Astrocyte (in vitro differentiated cells and primary cell): ENCODE measurements at places on chromosomes 13 and 19.

GRCh38 chr19:16851031-16851712 is 22.0 kb downstream of the SIN3B start:
- H3K36me3 ChIP-seq: peaks cover 37% of the 10 kb centered on the region
- H3K4me3 ChIP-seq: no peak overlapping the region
- DNase-seq: peak; percentile 74
- no peaks in the 10 kb centered on the region for H3K27me3 ChIP-seq
- peak overlapping the region; percentile 71 for H3K27ac ChIP-seq

DNA sequence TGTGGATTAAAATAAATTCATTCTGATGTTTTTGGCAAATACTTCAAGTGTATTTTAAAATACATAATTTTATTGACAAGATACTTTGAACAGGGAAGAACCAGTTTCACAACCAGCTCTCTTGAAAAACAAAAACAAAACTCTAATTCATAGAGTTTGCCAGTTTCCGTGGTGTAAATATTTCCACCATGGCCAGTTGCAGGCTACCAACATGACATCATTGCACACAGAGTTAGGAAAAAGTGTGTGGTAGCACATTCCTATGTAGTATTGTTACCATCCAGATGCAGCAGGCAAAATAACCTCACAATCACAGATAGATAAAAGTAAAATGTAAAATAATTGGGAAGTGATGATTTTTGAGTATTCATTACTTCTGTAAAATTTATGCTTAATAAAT is 7.7 kb upstream of the RNF113B start:
- H3K4me3 ChIP-seq: no peak overlapping the region
- no peaks in the 10 kb centered on the region for H3K27me3 ChIP-seq
- peak overlapping the region; percentile 36 for H3K27ac ChIP-seq
- DNase-seq: peak; percentile 66
- peaks cover 9% of the 10 kb centered on the region for H3K4me1 ChIP-seq
- no peaks in the 10 kb centered on the region for H3K36me3 ChIP-seq

DNA sequence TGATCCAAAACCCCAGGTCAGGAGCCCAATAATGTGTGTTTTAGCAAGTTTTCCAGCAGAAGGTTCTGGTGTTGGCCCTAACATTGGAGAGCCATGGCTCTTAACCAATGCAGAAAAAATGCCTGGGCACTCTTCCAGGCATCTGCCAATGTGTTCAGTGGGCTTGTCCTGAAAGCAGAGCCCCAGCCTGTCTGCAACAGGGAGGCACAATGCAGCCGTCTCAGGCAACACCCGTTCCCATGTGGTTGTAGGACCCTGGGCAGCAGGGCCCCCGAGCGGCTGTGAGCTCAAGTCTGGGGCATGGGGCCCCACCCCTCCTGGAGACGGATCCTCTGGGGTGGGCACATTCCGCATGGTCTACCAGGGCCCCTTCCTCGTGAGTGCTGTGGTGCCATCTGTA is 58.1 kb upstream of the SIAH3 start:
- no peak overlapping the region for H3K4me3 ChIP-seq
- H3K27me3 ChIP-seq: no peaks in the 10 kb centered on the region
- no peak overlapping the region for H3K27ac ChIP-seq
- H3K4me1 ChIP-seq: no peaks in the 10 kb centered on the region
- no peak for DNase-seq
- H3K36me3 ChIP-seq: no peaks in the 10 kb centered on the region

DNA sequence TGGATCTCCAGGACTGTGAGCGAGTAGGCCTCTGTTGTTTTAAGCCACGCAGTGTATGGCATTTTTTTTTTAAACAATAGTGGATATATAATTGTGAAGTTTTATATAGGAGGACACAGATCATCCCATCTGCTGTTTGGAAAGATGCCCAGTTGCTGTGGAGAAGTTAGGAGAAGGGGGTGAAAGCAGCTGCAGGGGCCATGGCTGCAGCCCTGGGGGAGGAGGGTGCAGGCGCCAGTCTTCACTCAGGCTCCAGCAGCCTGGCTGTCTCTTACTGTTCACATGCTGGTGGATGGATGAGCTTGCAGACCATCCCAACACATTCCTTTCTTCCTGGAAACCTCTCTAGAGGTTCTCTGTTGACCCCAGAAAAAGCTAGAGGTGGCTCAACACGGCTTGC is 242.3 kb downstream of the TEX29 start:
- H3K36me3 ChIP-seq: no peaks in the 10 kb centered on the region
- no peaks in the 10 kb centered on the region for H3K4me1 ChIP-seq
- no peak overlapping the region for H3K4me3 ChIP-seq

DNA sequence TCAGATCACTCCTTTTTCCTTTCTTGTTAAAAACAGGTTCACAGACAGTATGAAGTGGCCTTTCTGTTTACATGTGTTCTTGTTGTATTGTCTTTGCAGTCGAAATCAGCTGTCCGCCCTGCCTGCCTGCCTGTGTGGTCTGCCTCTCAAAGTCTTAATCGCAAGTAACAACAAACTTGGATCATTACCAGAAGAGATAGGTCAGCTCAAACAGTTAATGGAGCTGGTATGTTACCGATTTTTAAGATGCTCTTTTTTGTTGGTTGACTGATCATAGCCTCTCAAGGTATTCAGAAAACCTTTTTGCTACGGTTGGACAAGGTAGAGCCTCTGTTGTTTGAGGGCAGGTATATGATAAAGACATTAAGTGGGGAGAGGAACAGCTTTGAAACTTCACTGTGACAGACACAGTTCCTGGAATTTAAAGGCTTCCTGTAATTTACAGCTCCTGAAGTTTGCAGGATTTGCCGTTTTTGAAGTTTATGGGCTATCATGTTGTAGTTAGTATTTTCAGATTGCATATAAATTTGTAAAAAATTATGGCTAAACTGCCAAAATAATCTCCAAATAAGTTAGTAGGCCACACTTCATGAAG is 116.1 kb downstream of the LRCH1 start:
- H3K27ac ChIP-seq: no peak overlapping the region
- peaks cover 6% of the 10 kb centered on the region for H3K4me1 ChIP-seq
- H3K27me3 ChIP-seq: no peaks in the 10 kb centered on the region
- no peak for DNase-seq

- no peak overlapping the region for H3K4me3 ChIP-seq
- no peaks in the 10 kb centered on the region for H3K4me1 ChIP-seq
- no peak overlapping the region for H3K27ac ChIP-seq
- no peak for DNase-seq
- H3K27me3 ChIP-seq: no peaks in the 10 kb centered on the region
Measured at GRCh38 chr19:23896912-23897311, 17.8 kb upstream of the ZNF726 start.

- peak; percentile 47 for DNase-seq
- peak within 1 kb of the TSS; percentile 76 for H3K4me3 ChIP-seq
- no peaks in the 10 kb centered on the region for H3K36me3 ChIP-seq
- H3K27ac ChIP-seq: peak within 1 kb of the TSS; percentile 5
- peaks cover 8% of the 10 kb centered on the region for H3K27me3 ChIP-seq
Measured at GRCh38 chr19:6459262-6460098, at the start of gene SLC25A23. TSS of gene SLC25A23 (minus strand) at chr19:6459792. CDS start at chr19:6459628, 164 bp downstream.

- no peak overlapping the region for H3K4me3 ChIP-seq
- H3K36me3 ChIP-seq: no peaks in the 10 kb centered on the region
- no peak for DNase-seq
- H3K27me3 ChIP-seq: no peaks in the 10 kb centered on the region
- no peaks in the 10 kb centered on the region for H3K4me1 ChIP-seq
- no peak overlapping the region for H3K27ac ChIP-seq
Measured at GRCh38 chr13:34776390-34776981, 165.6 kb upstream of the NBEA start.

- H3K27me3 ChIP-seq: peaks cover 84% of the 10 kb centered on the region
- no peak overlapping the region for H3K4me3 ChIP-seq
- no peak for DNase-seq
- no peaks in the 10 kb centered on the region for H3K36me3 ChIP-seq
Measured at GRCh38 chr13:27919659-27919933, 204 bp upstream of the PDX1 start.

DNA sequence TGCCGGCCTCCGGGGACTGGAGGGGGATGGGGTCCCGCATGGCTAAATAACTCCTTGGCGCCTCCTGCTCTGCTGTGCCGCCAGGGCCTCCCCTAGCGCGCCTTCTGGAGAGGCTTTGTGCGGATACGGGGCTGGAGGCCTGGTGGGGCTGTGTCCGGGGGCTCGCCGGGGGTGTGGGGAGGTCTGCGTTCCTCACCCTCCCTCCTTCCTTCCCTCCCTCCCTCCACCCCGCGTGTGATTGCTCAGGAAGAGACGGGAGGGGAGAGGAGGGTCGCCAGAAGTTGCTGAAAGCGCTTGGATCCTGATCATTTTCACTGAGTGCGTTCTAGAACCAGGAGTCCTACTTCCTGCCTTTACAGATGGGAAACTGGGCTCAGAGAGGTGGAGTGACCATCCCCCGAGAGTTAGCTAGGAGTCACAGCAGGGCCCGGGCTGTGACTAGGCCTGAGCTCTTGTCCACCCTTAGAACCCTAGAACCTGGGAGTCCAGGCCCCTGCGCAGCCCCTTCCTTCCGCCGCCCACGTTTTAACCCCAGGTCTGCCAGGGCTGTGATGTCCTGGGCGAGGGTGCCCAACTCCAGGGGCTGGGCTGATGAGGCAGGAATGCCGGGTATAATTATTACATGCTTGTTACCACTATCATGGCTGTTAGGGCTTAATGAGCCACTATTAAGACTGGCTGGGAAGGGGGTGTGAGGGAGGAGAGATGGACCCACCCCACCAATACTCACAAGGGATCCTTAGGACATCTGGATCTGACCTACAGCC is 782 bp upstream of the JUND start:
- H3K4me3 ChIP-seq: peak overlapping the region; percentile 49
- peaks cover 24% of the 10 kb centered on the region for H3K4me1 ChIP-seq
- peak overlapping the region; percentile 99 for H3K27ac ChIP-seq
- peaks cover 4% of the 10 kb centered on the region for H3K36me3 ChIP-seq

- peaks cover 3% of the 10 kb centered on the region for H3K4me1 ChIP-seq
- H3K4me3 ChIP-seq: no peak overlapping the region
- no peak for DNase-seq
- no peaks in the 10 kb centered on the region for H3K27me3 ChIP-seq
- H3K36me3 ChIP-seq: no peaks in the 10 kb centered on the region
- no peak overlapping the region for H3K27ac ChIP-seq
Measured at GRCh38 chr13:40566811-40567210, 99.6 kb downstream of the FOXO1 start.

DNA sequence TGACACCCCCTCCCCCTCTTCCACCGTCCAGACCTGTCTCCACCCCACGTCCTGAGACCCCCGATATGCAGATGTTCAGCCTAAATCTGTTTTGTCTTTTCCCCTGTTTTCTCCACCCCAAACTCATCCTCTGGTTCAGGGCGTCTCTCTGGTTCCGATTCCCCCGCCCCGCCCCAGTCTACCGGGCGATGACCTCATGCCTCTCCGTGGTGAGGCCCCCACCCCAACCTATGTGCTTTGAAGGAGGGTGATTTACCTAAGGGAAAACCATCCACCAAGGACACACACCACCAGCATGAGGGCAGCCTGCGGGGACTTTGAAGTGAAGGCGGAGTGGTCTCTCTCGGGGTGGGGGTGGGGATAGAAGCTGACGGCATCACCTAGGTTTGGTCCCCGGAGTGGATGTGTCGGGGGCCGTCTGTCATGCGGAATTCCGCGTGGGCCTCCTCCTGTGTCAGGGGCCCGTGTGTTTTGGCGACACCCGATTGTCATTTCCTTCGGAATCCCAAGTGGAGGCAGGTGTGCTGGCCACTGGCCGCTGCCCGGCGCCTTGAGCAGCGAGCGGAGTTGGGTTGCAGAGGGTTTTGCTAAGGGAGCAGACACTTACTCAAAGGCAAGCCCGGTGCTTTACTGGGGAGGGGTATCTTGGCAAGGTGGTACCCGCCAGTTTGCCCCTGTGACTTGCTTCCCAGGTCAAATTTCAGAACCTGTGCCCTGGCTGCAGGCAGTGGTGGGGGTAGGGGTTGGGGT is 1.4 kb downstream of the FZR1 start:
- H3K4me3 ChIP-seq: peak overlapping the region; percentile 82
- DNase-seq: no peak
- peaks cover 36% of the 10 kb centered on the region for H3K4me1 ChIP-seq
- H3K36me3 ChIP-seq: no peaks in the 10 kb centered on the region
- H3K27ac ChIP-seq: peak overlapping the region; percentile 62
- no peaks in the 10 kb centered on the region for H3K27me3 ChIP-seq

GRCh38 chr13:101499406-101499805 is 46.9 kb downstream of the ITGBL1 start:
- H3K36me3 ChIP-seq: no peaks in the 10 kb centered on the region
- H3K4me1 ChIP-seq: no peaks in the 10 kb centered on the region
- H3K4me3 ChIP-seq: no peak overlapping the region
- H3K27me3 ChIP-seq: no peaks in the 10 kb centered on the region

DNA sequence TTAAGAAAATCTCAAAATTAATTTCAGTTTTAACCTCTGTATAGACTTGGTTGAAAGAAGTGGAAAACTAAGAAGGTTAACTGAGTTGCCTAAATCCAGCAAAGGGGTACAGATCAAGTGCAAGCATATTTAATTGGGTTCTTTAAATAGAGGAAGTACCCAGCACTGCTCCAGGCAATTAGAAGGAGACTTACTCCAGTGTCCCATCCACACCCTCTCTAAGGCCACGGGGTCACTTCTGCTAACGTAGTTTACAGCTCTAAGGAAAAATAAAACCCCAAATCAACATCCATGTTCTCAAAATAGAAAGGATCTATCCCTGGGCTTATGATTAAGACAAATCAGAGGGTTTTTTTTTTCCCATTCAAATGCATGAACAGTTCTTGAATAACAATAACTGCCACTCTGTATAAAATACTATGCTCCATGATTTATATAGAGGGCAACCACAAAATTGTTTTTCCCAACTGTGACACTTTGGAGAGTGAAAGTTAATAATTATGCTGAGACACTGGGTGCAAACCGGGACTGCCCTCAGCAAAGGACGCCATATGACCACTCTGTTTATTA is 4.6 kb downstream of the FRY start:
- H3K4me3 ChIP-seq: no peak overlapping the region
- DNase-seq: no peak
- H3K27ac ChIP-seq: no peak overlapping the region
- H3K27me3 ChIP-seq: no peaks in the 10 kb centered on the region
- H3K36me3 ChIP-seq: no peaks in the 10 kb centered on the region

GRCh38 chr13:66329988-66330451 is 900.1 kb downstream of the PCDH9 start:
- H3K36me3 ChIP-seq: no peaks in the 10 kb centered on the region
- no peaks in the 10 kb centered on the region for H3K4me1 ChIP-seq
- H3K27ac ChIP-seq: no peak overlapping the region
- no peak overlapping the region for H3K4me3 ChIP-seq
- DNase-seq: peak; percentile 3

GRCh38 chr13:59472134-59472533 is 691.6 kb downstream of the DIAPH3 start:
- H3K4me3 ChIP-seq: no peak overlapping the region
- no peak overlapping the region for H3K27ac ChIP-seq
- DNase-seq: peak; percentile 39
- H3K36me3 ChIP-seq: no peaks in the 10 kb centered on the region
- no peaks in the 10 kb centered on the region for H3K4me1 ChIP-seq
- no peaks in the 10 kb centered on the region for H3K27me3 ChIP-seq

GRCh38 chr13:99435116-99435515 is 66.2 kb upstream of the TM9SF2 start:
- DNase-seq: no peak
- H3K4me1 ChIP-seq: peaks cover 13% of the 10 kb centered on the region
- H3K36me3 ChIP-seq: no peaks in the 10 kb centered on the region
- H3K27me3 ChIP-seq: peaks cover 17% of the 10 kb centered on the region

GRCh38 chr19:18975011-18975410 is 34.0 kb upstream of the HOMER3 start:
- H3K4me3 ChIP-seq: no peak overlapping the region
- DNase-seq: no peak
- peaks cover 14% of the 10 kb centered on the region for H3K4me1 ChIP-seq
- no peak overlapping the region for H3K27ac ChIP-seq

GRCh38 chr19:33241530-33242101 is 16.0 kb upstream of the SLC7A10 start:
- no peaks in the 10 kb centered on the region for H3K4me1 ChIP-seq
- DNase-seq: no peak
- H3K4me3 ChIP-seq: no peak overlapping the region
- H3K36me3 ChIP-seq: no peaks in the 10 kb centered on the region
